ENCODE measurements at places on chromosomes 11 and 22.
A peak's percentile ranks its signal among the peaks of the same experiment; 100 is the strongest.

DNA sequence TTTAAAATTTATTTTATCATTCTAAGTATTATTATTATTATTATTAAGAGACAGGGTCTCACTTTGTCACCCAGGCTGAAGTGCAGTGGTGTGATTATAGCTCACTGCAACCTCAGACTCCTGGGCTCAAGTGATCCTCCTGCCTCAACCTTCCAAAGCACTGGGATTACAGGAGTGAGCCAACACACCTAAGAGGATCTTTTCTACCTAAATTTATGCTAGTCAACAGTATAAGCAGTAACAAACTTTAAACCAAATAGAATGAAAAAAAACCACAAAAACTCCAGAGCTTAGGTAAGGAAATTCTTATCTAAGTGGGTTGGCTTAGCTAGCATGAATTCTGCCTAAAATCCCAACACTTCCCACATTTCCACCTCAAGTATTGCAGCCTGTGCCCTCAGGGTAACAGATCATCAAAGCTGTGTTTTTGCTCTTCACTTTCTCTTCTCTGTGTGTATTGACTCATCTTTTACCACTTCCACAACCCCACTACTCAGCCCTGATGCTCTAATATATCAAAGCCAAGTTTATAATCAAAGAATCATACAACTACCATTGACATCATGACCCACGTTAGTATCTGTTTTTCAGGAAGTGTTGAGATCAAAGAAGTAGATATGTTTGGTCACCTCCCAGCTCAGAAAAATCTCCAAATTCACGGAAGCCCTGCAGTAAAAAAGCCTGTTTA, 93.7 kb upstream of the SPON1 start:
- no peak for DNase-seq

GRCh38 chr22:39182478-39183030, 30.1 kb upstream of the CBX7 start:
- no peak for DNase-seq

DNA sequence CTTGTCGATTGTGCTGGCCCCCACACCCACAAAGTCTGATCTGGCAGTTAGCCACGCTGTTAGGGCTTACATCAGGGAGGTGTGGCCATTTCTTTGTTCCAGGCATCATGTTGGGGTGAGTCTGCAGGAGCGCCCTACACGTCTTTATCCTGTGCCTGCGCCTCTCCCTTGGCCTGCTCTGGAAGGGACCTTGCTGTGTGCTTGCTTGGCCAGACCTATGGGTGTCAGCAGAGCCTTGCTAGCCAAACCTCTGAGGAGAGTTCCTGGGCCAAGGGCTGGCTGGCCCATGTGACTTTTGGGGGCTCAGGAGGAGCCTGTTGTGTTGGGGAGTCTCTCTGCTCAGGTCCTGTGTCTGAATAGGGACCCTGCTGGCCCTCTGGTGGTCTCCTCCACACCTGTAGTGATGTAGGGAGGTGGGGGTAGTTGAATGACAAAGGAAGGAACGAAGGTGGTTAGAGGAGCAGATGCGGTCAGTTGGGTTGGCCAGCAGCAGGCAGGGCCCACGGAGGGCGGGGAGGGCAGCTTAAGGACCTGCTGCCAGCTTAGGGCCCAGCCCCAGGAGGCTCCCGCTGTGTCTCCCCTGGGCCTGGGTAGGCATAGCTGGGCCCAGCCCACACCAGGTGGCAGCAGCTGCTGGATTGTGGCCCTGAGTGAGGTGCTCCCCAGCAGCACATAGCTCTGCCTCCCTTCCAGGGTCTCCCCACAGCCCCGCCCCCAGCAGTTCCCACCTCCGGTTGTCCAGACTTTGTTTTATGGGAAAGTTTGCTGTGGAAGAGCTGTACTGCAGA, 7.9 kb downstream of the PPIL2 start:
- no peak for DNase-seq

- peak; percentile 57 for DNase-seq
Observed at GRCh38 chr11:102111787-102112508, 1.7 kb downstream of the YAP1 start.

DNA sequence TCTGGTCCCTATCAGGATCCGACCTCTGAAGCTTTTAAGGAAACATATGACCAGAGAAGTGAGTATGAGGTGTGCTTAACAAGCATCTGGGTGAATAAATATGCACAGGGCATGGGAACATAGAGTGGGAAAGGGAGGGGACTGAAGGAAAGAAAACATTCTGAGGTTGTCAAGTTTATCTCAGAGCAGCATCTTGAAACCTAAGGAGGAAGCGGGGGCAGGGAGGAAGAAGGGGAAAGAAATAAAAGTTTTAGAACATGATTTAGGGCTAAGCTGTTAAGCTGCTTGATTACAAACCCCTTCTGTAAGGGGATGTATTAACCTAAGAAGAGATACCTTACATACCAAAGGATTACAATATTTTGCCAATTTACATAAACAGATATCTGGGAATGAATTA, 24.0 kb upstream of the SC5D start:
- DNase-seq, result no peak
